ENCODE measurements at places on chromosomes 2 and 18.
A peak's percentile ranks its signal among the peaks of the same experiment; 100 is the strongest.

- DNase-seq: peak; percentile 9
Measured at GRCh38 chr2:235390108-235390815, 103.6 kb upstream of the AGAP1 start.

- peak; percentile 4 for DNase-seq
Measured at GRCh38 chr2:148981324-148981723, 57.2 kb upstream of the LYPD6B start.

DNA sequence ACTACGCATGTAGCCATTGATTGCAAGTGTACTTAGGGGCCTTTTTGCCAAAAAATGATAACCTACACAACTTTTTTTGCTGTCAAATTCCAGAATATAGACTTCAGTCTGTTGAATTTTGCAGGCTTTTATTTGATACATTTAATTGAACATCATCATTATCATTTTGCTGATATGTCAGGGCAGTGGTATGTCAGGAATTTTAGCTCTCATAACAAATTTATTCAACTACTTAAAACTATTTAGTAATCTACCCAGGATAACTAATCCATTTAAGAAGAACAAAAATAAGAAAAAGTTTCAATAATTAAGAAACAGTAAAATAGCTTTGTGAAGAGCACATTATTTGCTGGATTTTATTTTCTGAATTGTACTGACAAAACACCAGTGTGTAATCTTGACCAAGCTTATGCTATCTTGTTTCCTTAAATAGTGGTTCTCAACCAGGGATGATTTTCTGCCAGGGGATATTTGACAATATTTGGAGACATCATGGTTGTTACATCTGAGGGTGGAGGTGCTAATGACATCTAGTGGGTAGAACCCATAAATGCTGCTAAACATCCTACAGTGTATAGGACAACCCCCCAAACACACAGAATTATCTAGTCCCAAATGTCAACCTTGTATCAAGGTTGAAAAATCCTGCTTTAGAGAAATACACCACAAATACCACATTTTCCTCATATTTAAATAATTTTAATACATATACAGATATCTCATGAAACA, 12.1 kb upstream of the TTN start:
- no peak for DNase-seq

DNA sequence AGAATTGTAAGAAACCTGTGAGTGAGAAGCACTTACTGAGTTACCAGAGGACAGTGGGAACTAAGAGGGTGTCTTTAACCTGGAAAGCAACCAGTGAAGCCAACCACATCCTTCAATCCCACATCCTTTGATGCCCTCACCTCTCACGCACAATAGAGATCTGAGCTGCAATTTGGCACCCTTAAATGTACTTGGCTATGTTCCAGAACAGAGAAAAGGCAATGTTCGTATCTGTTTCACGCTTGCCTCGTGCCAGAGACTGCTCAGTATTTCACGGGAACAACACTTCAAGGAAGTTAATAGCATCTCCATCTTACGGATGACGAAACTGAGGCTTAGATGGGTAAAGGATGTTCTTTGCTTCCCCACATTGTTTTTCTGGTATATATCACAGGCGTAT, 167.4 kb downstream of the DPP10 start:
- no peak for DNase-seq

DNA sequence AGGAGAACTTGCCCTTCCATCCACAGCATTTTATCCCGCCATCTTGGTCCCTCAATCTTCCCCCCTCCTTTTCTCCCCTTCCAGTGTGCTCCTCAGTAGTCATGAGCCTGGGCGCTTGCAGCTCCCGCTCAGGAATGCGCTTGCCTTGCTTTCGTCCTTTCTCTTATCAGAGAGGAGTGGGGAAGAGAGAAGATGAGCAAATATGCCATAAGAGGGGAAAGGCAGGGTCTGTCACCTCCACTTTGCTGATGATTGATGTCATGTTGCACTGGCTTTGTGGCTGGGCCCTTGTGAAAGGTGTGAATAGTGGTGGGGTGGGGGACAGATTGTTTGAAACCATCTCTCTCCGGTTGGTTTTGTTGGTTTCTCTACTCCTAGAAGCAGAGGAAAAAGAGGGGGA, 569.3 kb downstream of the TNS1 start:
- no peak for DNase-seq

DNA sequence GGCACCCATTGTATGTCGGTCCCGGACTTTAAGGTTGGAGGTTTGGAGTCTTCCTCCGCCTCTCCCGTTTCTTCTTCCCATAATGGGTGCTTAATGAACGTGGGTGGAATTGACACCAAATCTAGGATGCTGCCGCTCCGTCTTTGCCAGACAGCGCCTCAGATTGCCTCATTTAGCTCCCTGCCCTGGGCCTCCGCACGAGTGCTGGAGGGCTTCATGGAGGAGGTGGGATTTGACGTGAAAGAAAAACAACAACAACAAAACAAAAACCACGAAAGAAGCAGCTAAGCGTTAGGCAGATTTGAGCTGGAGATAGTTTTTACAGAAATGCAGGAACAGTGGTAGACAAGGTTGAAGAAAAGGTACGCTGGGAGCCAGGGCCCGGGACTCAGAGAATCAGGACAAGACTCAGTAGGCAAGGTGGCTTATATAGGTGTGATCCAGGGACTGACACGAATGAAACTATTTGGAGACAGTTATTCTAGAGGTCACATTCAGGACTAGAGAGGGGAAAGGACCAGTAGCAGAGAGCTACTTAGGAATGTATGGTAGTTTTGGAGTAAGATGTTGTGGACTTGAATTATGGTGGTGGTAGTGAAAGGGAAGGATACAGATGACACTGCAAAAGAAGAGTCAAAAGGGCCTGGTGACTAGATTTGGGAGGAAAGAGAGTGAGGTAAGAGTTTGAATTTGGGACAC, 605 bp downstream of the ZNF2 start:
- no peak for DNase-seq

- no peak for DNase-seq
Measured at GRCh38 chr2:218264773-218265561, 4.2 kb downstream of the GPBAR1 start.

DNA sequence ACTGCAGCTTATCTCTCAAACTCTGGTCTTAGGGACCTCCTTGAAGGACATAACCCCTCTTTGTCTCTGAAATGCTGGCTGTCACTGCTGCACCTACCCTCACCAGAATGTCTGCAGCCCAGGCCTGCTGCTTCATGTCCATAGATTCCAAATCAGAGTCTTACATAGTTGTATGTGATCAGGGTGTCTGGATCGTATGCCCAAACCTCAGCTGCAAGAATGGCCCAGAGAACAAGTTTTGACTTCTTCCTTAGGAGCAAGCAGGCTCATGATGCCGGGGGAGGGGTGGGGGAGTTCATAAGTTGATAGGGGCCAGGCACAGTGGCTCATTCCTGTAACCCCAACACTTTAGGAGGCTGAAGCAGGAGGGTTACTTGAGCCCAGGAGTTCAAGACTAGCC, 55.8 kb upstream of the RMDN2 start:
- no peak for DNase-seq

DNA sequence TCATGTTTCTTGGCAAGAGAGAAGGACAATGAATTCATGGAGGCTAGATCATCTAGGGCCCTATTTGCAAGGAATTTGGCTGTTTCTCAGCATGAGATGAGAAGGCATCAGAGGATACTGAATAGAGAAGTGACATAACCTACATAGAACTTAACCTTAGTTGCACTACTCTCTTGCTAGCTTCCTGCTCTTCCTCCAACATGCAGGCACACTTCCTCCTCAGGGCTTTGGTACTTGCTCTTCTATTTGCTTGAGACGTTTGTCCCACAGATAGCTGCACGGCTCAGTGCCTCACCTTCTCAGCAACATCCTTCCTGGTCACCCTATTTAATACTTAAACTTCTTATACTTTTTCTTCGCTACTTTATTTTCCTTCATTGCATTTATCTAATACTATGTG, 20.0 kb upstream of the LANCL1 start:
- DNase-seq: no peak

DNA sequence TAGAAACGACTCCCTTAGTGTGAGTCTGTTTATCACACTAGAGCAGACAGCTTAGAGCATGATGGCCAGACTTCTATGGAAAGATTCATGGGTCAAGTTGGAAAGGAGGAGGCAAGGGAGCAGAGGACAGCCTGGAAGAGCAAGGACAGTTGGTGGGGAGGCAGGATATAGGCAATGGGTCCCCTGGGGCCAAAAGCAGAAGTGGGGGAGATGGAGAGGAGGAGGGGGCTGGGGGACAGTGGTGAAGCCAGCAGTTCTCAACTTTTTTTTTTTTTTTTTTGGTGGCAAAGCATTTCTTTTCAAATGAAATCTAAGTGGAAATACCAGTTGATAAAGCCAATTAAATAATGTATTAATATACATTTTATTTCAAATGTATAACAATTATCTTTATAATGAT, 197.9 kb downstream of the HRH4 start:
- no peak for DNase-seq

DNA sequence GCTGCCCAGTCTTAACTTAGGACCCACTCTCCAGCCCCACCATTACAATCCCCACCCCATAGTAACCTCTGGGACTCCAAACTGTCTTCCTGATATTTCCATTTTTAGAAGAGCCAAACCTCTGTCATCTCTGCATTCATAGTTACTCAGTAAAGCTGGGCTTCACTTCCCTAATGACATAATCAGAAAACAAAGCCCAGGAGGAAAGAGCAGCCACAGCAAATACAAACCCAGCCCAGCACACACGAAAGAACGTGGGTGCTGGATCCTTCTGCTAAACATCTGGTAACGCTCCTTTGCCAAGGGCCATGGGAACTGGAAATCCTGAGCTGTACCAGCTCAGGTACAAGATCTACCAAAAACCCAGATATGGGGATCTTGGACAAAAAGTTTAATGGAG, 36.8 kb upstream of the RIOK3 start:
- no peak for DNase-seq

GRCh38 chr2:226483745-226484619, 315.6 kb downstream of the IRS1 start:
- peak; percentile 31 for DNase-seq

- DNase-seq: no peak
Measured at GRCh38 chr2:184174493-184175104, 423.7 kb upstream of the ZNF804A start.

GRCh38 chr2:203737360-203737759, 30.9 kb downstream of the CD28 start:
- no peak for DNase-seq

- no peak for DNase-seq
Measured at GRCh38 chr2:201854841-201855240, 48.5 kb downstream of the CDK15 start.

GRCh38 chr2:39542523-39542922, 105.4 kb upstream of the MAP4K3 start:
- DNase-seq: no peak

DNA sequence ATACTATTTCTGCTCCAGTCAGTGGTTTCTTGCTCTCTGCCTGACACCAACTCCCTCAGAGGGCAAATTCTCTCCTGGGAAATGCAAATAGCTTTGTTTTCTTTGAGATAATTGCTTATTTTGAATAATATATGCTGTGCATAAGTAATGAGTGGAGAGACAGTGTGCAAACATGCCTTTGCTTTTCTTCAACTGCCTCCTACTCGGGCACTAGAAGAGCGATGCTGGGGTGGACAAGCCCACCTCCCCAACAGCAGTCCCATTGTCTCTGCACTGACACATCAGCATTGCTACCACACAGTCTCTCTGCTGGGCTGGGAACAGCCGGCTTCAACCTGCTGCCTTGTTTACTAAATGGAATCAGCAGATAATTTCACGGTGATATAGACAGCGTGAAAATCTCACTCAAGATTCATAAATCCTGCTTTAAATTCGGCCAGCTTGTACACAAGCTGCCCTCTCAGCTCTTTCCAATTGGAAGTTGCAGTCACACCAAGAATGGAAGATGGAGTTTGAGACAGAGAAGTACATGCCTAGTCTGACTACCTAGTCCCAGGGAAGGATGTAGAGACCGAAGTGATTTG, 694.5 kb downstream of the TDRD15 start:
- no peak for DNase-seq

GRCh38 chr18:25895518-25895917, 194.9 kb downstream of the SS18 start:
- no peak for DNase-seq

- no peak for DNase-seq
Measured at GRCh38 chr2:46924608-46925007, 9.0 kb upstream of the MCFD2 start.

GRCh38 chr2:144701259-144701658, 181.3 kb upstream of the ZEB2 start:
- DNase-seq: no peak

DNA sequence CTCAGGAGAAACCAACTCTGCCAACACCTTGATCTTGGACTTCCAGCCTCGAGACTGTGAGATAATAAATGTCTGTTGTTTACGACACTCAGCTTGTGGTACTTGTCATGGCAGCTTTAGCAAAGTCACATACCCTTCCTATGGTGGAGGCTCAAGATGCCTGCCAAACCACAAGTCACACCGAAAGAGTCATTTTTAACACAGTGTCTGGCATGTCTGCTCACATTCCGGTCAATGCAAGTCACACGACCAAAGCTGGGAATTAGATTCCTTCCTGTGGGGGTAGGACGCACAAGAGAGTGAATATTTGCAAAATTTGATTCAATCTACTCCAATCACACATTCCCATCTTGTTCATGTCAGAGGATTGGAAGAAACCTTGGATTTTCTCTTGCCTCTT, 24.6 kb downstream of the KCNE4 start:
- DNase-seq: peak; percentile 59

- DNase-seq: no peak
Measured at GRCh38 chr2:98484121-98484557, 39.5 kb downstream of the INPP4A start.

- DNase-seq: no peak
Measured at GRCh38 chr18:11672846-11673454, 16.1 kb upstream of the GNAL start.

GRCh38 chr2:172012677-172013391, 13.1 kb downstream of the METAP1D start:
- DNase-seq: no peak

DNA sequence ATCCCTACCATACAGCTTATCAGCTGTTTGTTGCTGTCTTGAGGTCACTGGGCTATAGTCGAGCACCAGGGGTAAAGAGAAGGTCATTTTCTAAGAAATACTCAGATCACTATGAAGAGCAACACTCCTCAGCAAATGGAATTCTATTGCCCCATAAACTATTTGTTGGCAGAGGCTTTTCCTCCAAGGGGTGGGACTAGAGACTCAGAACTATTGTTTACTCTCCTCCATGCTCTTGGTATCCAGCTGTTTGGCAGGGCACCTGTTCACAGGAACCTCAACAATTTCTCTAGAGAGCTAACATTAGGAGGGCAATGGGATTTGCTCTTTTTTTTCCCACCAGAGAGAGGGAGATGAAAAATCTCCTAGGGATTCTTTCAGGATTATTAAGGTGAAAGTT, 249.1 kb upstream of the SPRED2 start:
- no peak for DNase-seq

DNA sequence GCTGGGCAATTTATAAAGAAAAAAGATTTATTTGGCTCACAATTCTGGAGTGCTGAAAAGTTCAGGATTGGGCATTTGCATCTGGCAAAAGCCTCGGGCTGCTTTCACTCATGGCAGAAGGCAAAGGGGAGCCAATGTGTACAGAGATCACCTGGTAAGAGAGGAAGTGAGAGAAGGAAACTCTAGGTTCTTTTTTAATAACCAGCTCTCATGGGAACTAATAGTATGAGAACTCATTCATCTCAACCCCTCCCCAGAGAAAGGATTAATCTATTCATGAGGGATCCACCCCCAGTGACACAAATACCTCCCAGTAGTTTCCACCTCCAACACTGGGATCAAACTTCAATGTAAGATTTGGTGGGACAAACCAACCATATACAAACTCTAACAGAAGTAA, 129.0 kb downstream of the EVA1A start:
- no peak for DNase-seq

Measured in fibroblast of pulmonary artery (primary cell).